Liver (tissue), 10 donors: ENCODE measurements at places on chromosomes 7 and 10. TPM values are rescaled to one million over a fixed set of nuclear protein-coding genes. Genes with fewer than 3 reads are reported as not detected.

Gene PLAC9
- total RNA-seq: 0.79 TPM

DNA sequence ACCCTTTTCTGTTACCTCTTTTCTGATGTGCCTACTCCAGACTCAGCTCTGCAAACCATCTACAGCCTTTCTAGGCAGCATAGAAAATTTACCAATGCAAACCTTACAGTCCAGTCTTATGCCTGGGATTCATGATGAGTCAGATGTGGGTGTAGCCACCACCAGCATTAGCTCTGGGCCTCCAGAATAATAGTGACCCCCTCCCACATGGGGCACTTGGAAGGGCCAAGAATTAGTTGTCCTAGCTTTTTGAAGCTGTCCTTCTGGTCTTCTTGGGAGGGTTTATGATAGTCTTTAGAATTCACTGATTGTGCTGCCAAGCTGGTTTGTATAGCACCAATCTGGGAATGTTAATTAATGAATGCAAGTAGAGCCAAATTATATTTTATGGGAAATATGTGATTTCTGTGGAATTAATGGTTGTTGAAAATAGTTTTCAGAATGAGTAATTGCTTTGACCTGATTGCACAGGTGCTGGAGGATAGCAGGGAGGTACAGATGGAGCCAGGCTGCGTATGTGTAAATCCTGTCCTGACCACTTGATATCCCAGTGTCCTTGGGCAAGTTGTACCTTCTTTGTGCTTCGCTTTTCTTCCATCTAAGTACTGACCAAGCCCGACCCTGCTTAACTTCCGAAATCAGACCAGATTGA, 94.8 kb downstream of the CPED1 start:
- no peak for DNase-seq

DNA sequence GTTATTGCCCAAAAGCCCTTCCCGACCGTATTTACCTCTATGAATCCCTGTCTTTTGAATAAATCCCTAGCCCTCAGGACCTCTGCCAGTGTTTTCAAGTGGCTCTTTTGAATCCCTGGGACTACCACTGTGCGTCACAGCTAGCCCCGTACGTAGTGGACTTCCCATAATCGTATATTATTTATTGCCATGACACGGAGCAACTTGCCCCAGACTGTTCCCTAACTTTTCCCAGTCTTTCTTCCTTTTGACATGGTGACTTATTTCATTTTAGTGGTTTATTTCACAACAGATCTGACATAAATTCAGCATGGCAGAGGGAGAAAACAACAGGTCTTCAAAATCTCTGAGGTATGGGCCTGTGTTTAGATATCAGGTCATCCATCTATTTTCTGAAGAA, 318.6 kb upstream of the KLF6 start:
- no peak for DNase-seq

Gene FAM180A
- total RNA-seq: 10.5 TPM

- DNase-seq: no peak
Measured at GRCh38 chr7:7510794-7511193, 24.9 kb downstream of the COL28A1 start.

- DNase-seq: no peak
Measured at GRCh38 chr7:43639858-43640491, 57.1 kb downstream of the STK17A start.

Gene NEUROG3
- not detected for total RNA-seq
